Foreskin keratinocyte (primary cell): ENCODE measurements at places on chromosomes 6 and 20. TPM values are rescaled to one million over a fixed set of nuclear protein-coding genes. Genes with fewer than 3 reads are reported as not detected.

- no peak for DNase-seq
These were observed 268.5 kb upstream of the FOXQ1 start for GRCh38 chr6:1043458-1043836.

DNA sequence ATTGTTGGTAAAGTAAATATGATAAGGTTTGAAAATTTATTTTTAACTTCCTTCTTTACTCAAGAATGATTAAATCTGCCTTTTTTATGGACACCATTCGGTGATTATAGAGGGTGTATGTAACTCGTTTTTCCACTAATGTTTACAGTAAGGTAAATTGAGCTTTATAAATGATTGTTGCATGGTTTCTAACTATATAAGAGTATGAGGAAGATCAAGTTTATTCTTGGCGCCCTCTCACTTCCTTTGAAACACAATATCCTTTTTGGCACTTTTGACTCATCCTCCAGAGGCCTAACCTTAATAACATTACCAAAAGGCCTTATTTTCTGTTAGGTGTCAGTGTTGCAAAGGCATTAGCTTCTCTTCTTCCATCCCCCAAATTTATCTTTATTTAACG, 41.8 kb upstream of the MTRF1L start:
- DNase-seq: no peak

GRCh38 chr6:166366921-166367320, 15.8 kb downstream of the MPC1 start:
- DNase-seq: no peak

GRCh38 chr6:158955255-158955654, 44.7 kb downstream of the RSPH3 start:
- no peak for DNase-seq

CRISP3 gene
- not detected in 2 replicates for total RNA-seq

- no peak for DNase-seq
These were observed 1.2 kb downstream of the TMEM239 start for GRCh38 chr20:2817341-2817726.

MATN4 gene
- 0.10 TPM in 1 of 2 replicates, not detected in the other for total RNA-seq

DNA sequence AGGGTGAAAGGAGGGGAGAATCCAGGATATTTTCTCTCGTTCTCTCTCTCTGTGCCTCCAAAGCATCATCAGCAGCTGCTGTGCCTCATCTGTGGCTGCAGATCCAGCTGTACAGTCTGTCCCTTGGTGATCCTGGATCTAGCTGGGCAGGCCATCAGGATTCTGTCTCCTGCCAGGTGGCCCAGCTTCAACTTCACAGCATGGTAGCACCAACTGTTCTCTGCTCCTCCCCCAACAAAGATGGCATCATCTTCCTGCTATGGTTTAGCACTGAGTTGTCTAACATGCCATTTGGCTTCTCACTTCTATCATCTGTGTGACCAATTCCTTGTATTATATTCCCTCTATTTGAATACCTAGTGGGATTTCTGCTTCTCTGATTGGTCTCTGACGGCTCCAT, 28.6 kb upstream of the ARFGEF2 start:
- DNase-seq: no peak

DNA sequence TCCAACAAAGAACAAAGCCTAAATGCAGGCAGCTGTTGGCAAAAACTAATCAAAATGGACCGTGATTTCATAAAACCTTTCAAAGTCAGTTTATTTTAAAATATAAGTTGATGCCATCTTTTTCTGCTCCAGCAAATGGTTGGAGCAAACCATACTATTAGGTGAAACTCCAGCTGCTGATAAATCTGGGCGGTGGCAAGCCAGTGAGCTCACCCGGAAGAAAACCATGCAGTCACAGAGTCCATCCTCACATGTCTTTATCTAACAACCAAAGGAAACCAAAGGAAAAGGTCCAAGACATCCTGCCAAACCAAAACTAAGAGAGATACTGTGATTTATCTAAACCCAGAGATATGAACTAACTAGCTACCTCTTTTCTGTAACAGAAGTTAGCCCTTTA, 72.6 kb downstream of the HIVEP2 start:
- no peak for DNase-seq

GRCh38 chr6:52976591-52977035, 18.5 kb downstream of the GSTA4 start:
- DNase-seq: no peak

GRCh38 chr6:25237579-25237978, 41.6 kb upstream of the CARMIL1 start:
- DNase-seq: no peak

TRAPPC3L gene
- total RNA-seq: 0.07 and 0.20 TPM in 2 replicates

- DNase-seq: no peak
These were observed 250.0 kb downstream of the LRFN2 start for GRCh38 chr6:40336940-40337760.

GRCh38 chr6:42147138-42147562, 4.7 kb upstream of the C6orf132 start:
- DNase-seq: no peak

- DNase-seq: peak; percentile 72
These were observed 852 bp downstream of the GMNN start for GRCh38 chr6:24775520-24776058.

ACTL10 gene
- 1.1 and 1.4 TPM in 2 replicates for total RNA-seq

- DNase-seq: no peak
These were observed 52.7 kb upstream of the FRMD1 start for GRCh38 chr6:168131464-168132415.

DNA sequence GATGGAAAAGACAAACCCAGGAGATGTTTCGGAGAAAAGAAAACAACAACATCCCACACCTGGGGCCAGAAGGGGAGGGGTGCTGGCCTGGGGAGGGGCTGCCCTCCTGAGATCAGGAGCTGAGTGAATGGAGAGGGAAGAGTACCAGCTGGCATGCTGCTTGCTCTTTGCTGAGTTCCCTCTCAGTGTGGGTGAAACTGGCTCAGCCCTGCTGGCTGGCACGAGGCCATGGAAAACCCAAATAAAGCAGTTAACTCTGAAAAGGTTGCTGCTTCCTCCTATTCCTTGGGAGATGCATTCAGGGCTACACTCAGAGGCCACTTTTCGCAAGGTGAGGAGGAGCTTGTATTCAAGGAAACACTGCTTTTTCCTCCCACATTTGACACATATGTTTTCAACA, 8.0 kb upstream of the KCNK16 start:
- no peak for DNase-seq
